Upper lobe of right lung (tissue), 1 donor: ENCODE measurements at places on chromosomes 6 and 20.
A peak's percentile ranks its signal among the peaks of the same experiment; 100 is the strongest.

- DNase-seq, result no peak
- H3K36me3 ChIP-seq, result no peaks in the 10 kb centered on the region
- no peak overlapping the region for H3K4me3 ChIP-seq
- H3K27ac ChIP-seq, result no peak overlapping the region
- H3K4me1 ChIP-seq, result no peaks in the 10 kb centered on the region
Observed at GRCh38 chr6:139496654-139497344, 122.4 kb upstream of the CITED2 start.

DNA sequence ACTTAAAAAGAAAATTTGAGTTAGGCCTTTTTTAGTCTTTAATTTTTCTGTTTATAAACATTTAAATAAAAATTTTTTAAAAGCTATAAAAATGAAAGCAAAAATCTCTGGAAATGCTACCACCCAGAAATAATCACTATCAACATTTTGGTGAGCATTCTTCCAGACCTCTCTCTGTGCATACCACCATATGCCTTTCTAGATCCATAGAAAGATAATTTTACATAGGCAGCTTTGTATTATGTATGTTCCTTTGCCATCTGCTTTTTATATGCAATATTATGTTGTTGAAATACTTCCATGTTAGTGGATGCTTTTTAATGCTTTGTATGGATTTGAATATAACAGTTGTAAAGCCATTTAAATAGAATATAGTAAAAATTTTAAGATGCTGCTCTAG lies 496.7 kb upstream of the HTR1E start:
- no peaks in the 10 kb centered on the region for H3K36me3 ChIP-seq
- H3K27me3 ChIP-seq, result no peaks in the 10 kb centered on the region
- no peak overlapping the region for H3K27ac ChIP-seq

- no peak overlapping the region for H3K27ac ChIP-seq
- H3K4me1 ChIP-seq, result no peaks in the 10 kb centered on the region
- DNase-seq, result no peak
- no peak overlapping the region for H3K4me3 ChIP-seq
- H3K36me3 ChIP-seq, result no peaks in the 10 kb centered on the region
Observed at GRCh38 chr6:155181498-155181897, 82.3 kb upstream of the CLDN20 start.

DNA sequence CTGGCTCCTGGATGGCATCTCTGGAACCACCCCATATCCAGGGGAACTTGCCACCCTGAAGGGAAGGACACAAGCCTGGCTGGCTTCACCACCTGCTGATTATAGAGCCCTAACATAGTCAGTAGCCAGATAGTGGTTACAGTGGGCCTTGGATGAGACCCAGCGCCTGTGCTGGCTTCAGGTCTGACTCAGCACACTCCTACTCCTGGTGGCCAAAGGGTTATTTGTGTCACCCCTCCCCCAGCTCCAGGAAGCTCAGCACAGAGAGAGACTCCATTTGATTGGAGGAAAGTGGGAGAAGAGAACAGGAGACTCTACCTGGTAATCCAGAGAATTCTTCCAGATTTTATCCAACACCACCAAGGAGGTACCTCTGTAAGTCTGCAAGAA lies 12.8 kb downstream of the SNX14 start:
- H3K27ac ChIP-seq, result no peak overlapping the region
- H3K4me3 ChIP-seq, result no peak overlapping the region
- H3K4me1 ChIP-seq, result no peaks in the 10 kb centered on the region

DNA sequence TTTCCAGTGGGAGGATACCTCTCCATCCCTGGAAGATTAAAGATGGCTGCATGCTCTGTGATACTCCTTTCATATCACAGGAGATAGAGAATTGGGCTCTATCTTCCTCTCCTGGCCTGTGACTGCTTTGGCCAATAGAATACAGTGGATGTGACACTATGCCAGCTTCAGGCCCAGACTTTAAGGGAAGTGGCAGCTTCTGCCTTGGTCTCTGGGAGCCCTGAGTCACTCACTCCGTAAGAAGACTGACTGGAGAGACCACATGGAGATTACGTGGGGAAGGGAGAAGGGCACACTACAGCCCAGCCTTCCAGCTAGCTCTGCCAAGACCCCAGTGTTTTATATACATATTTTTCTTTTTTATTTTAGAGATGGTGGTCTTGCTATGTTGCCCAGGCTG lies 10.4 kb upstream of the MMP9 start:
- peaks cover 23% of the 10 kb centered on the region for H3K27me3 ChIP-seq
- H3K4me1 ChIP-seq, result no peaks in the 10 kb centered on the region
- no peaks in the 10 kb centered on the region for H3K36me3 ChIP-seq
- H3K4me3 ChIP-seq, result no peak overlapping the region
- no peak overlapping the region for H3K27ac ChIP-seq

DNA sequence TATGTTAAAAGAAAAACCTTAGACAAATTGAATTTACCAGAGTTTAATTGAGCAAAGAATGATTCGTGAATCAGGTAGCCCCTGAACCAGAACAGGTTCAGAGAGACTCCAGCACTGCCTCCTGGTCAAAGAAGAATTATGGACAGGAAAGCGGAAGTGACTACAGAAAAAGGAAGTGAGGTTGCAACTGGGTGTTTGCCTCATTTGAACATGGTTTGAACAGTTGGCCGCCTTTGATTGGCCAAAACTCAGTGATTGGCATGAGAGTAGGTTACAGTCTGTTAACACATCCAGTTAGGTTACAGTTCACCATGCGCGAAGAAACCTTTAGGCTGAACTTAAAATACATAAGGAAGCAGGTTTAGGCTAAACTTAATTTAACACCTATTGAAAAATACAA lies 248.8 kb downstream of the TFAP2A start:
- H3K36me3 ChIP-seq, result no peaks in the 10 kb centered on the region
- H3K27me3 ChIP-seq, result no peaks in the 10 kb centered on the region
- H3K4me1 ChIP-seq, result no peaks in the 10 kb centered on the region
- H3K4me3 ChIP-seq, result no peak overlapping the region
- H3K27ac ChIP-seq, result no peak overlapping the region

- no peak overlapping the region for H3K4me3 ChIP-seq
- H3K27me3 ChIP-seq, result no peaks in the 10 kb centered on the region
- no peaks in the 10 kb centered on the region for H3K4me1 ChIP-seq
- H3K27ac ChIP-seq, result no peak overlapping the region
- H3K36me3 ChIP-seq, result no peaks in the 10 kb centered on the region
- DNase-seq, result no peak
Observed at GRCh38 chr6:71502168-71502567, 213.6 kb downstream of the OGFRL1 start.

DNA sequence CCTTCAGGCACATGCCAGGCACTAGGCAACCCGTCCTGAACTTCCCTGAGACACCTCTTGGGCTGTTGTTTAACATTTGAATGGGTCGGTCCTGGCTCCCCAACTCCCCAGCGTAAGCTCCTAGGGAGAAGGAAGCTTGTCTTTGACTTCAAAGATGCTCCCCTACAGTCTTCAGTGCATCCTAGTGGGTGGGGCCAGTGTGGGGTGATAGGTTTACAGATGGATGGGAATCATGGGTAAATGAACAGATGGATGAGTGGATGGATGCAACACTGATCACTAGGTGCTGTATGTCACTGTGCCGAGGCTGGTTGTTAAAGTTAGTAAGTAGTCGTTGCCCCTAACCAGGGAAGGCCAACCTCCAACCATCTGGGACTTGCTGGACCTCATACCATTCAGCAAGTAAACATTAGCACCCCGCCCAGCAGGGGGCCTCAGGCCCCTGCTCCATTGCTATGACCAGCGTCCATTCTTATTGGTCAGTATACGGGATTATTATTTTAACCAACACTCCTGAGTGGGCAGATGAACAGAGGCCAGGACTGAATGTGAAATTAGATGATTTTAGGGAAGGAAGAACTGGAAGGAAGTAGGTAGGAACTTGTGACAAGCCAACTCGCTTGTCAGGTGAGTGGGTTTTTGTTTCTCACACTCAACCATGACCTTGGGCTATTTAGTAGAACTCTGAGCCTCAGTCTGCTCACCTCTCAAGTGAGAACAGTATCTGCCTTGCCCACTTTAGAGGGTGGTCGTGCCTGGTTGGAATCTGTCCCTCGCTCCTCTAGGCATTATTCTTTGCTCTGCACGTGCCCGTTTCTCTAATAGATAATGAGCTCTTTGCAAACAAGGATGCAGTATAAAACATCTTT lies 82.9 kb upstream of the FOXP4 start:
- no peaks in the 10 kb centered on the region for H3K4me1 ChIP-seq
- H3K4me3 ChIP-seq, result no peak overlapping the region
- no peaks in the 10 kb centered on the region for H3K36me3 ChIP-seq
- peak; percentile 88 for DNase-seq
- no peaks in the 10 kb centered on the region for H3K27me3 ChIP-seq
- H3K27ac ChIP-seq, result no peak overlapping the region

- no peaks in the 10 kb centered on the region for H3K4me1 ChIP-seq
- no peak overlapping the region for H3K27ac ChIP-seq
- no peaks in the 10 kb centered on the region for H3K27me3 ChIP-seq
- H3K4me3 ChIP-seq, result no peak overlapping the region
- DNase-seq, result no peak
Observed at GRCh38 chr6:85116475-85116874, 333.4 kb upstream of the NT5E start.

- no peak for DNase-seq
- no peaks in the 10 kb centered on the region for H3K4me1 ChIP-seq
- H3K4me3 ChIP-seq, result no peak overlapping the region
- no peak overlapping the region for H3K27ac ChIP-seq
Observed at GRCh38 chr6:169340395-169340794, 86.7 kb upstream of the THBS2 start.

DNA sequence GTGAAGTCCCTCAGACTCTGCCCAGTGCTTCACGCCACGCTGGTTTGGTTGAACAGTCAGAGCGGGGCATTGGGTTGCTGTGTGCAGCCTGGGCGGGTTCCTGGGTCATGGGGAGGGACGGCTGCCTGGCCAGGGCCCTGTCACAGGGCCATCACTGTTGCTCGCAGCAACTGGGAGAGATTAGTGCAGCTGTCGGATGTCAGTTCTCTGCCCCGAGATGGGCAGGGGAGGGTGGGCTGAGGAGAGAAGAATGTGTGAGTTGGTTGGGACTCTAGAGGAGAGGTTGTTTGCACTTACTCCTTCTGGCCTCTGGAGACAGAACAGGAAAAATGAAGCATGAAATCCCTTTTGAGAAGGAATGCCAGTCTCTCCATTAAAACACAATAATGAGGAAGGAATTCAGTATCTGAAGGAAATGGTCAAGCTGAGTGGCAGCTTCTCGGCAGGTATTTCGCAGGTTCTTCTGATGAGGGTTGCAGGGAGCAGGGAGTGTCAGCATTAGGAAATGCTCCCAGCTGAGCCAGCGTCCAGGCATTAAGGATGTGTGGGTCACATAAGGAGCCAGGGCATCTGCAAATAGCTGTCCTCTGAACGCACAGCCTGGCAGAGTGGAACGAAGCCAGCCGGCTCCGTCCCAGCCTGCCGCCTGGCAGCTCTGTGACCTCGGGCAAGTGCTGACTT lies 95.9 kb downstream of the SSR1 start:
- peaks cover 57% of the 10 kb centered on the region for H3K36me3 ChIP-seq
- peak overlapping the region; percentile 51 for H3K27ac ChIP-seq
- DNase-seq, result no peak
- peaks cover 37% of the 10 kb centered on the region for H3K4me1 ChIP-seq
- no peaks in the 10 kb centered on the region for H3K27me3 ChIP-seq

DNA sequence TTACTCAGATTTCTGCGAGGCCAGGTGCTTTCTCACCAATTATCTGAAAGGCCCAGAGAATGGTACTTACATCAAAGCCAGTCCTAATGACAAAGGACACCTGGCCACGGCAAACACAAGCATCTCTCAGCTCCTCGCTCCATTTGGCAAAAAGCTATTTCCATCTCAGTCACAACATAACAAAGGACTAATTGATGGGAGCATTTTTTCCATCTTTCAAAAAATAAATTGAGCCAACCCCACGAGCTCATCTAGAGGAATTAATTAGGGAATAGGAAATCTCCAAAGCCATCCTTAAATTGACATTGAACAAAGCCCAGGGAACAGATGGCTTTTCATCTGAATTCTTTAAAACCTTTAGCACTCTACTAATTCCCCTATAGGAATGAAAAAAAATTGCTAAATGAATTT lies 236.7 kb downstream of the HAO1 start:
- no peak overlapping the region for H3K27ac ChIP-seq
- no peak overlapping the region for H3K4me3 ChIP-seq
- no peak for DNase-seq
- H3K36me3 ChIP-seq, result no peaks in the 10 kb centered on the region
- H3K4me1 ChIP-seq, result no peaks in the 10 kb centered on the region
- no peaks in the 10 kb centered on the region for H3K27me3 ChIP-seq

GRCh38 chr20:32603046-32603726 lies 18.1 kb upstream of the NOL4L start:
- H3K36me3 ChIP-seq, result no peaks in the 10 kb centered on the region
- DNase-seq, result no peak
- H3K27me3 ChIP-seq, result no peaks in the 10 kb centered on the region
- no peaks in the 10 kb centered on the region for H3K4me1 ChIP-seq

- no peak for DNase-seq
- H3K4me3 ChIP-seq, result no peak overlapping the region
- H3K27me3 ChIP-seq, result no peaks in the 10 kb centered on the region
- H3K4me1 ChIP-seq, result peaks cover 4% of the 10 kb centered on the region
Observed at GRCh38 chr6:31568537-31568961, 3.5 kb upstream of the LTA start.

GRCh38 chr6:155084431-155085123 lies 89.5 kb downstream of the TIAM2 start:
- H3K4me1 ChIP-seq, result no peaks in the 10 kb centered on the region
- no peaks in the 10 kb centered on the region for H3K36me3 ChIP-seq

DNA sequence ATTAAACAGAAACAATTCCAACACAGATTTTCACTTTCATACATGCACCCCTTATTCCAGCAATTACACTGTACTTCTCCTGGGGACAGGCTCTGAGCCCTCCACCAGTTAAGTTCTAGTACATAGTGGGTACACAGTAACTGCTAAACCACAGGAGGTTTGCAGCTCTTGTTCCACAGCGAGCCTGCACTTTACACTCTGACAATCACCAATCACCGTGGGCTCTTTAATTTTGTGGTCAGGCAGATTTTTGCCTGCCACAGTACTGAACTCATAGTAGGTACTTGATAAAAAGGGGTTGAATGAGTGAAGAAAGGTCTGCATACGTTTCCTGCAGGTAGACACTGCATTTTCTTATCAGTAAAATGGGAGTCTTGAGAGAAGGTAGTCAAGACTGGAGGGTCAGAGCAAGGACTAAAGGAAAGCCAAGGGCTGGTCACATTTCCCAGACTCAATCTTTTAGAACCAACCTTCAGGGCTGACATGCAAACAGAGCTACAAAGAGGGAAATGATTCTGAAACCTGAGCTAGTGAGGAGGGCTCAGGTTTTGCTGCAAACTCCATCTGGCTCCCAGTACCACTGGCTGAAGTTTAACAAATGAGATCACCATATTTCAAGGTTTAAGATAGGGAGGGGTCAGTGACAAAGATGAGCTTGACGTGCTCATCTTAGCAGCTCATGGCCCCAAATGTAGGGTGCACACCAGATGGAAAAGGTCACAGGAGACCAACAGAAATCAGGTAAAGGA lies 404.6 kb downstream of the BTBD9 start:
- H3K27me3 ChIP-seq, result no peaks in the 10 kb centered on the region
- H3K4me1 ChIP-seq, result no peaks in the 10 kb centered on the region
- H3K4me3 ChIP-seq, result no peak overlapping the region
- no peak for DNase-seq
- no peaks in the 10 kb centered on the region for H3K36me3 ChIP-seq
- no peak overlapping the region for H3K27ac ChIP-seq
